ENCODE measurements at places on chromosomes 7 and 10.

GRCh38 chr10:48464871-48465736 lies 139.8 kb downstream of the ARHGAP22 start:
- DNase-seq = no peak

DNA sequence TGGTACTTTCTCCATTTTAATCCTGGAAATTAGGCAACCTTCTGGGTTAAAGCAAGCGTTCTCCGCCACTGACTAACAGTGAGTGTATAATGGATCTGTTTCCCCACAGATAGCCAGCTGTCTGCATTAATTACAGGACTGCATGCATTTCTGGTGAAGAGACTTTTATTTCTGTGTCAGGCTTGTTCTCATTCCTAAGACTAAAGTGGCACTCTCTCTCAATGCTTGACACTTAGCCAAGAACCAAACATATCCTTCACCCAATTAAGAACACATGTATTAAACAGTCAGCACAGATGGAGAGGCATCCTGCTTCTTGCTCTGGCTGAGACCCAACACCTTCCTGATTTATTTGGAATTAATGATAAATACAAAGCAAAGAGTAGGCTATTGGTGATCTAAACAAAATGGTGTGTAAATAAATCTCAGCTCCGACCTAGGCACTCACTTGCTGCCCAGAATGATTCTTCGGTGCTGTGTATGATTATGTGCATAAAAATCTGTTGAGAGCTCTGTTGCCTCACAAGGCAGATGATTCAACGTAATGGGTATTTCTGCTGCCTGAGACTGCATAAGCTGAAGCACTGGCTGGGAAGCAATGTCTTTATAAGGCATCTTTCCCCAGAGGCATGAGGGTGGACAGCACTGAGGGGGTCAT lies 16.8 kb downstream of the CALU start:
- no peak for DNase-seq

- no peak for DNase-seq
Observed at GRCh38 chr7:38453826-38454225, 177.3 kb downstream of the AMPH start.

DNA sequence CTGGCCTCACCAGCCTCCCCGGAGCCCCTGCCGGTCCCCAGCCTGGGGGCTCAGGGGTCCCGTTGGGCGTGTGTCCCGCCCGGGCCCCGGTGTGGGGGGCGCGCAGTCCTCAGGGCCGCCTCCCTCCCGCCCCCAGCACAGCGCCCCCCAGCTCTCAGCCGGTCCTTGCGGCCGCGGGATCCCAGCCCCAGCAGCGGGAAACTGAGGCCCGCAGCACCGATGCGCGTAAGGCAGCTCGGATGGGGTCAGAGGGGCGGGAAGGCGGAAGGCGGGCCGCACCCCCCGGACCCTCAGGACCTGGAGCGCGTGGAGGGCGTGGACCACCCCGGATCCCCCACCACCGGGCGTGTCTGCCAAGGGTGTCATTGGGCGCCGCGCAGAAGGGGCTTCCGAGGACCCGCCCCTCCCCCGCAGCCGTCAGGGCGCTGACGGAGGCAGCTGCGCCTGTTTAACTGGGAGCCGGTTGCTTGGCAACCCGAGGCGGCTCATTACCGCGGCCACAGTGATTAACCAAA lies 14.9 kb downstream of the UNCX start:
- no peak for DNase-seq

DNA sequence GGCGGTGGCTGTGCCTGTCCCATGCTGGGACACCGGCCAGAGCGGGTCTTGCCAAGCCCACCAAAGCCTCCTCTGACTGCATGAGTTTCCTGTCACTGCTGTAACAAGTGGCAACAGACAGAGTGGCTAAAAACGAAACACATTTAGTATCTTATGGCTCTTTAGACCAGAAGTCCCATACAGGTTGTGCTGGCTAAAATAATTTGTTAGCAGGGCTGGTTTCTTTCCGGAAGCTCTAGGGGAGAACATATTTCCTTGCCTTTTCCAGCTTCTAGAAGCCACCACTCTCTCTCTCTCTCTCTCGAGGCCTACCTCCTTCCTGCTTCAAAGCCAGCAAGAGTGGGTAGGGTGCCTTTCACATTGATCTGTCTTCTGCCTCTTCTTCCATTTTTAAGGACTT lies 171.6 kb upstream of the PLPP4 start:
- DNase-seq = no peak

DNA sequence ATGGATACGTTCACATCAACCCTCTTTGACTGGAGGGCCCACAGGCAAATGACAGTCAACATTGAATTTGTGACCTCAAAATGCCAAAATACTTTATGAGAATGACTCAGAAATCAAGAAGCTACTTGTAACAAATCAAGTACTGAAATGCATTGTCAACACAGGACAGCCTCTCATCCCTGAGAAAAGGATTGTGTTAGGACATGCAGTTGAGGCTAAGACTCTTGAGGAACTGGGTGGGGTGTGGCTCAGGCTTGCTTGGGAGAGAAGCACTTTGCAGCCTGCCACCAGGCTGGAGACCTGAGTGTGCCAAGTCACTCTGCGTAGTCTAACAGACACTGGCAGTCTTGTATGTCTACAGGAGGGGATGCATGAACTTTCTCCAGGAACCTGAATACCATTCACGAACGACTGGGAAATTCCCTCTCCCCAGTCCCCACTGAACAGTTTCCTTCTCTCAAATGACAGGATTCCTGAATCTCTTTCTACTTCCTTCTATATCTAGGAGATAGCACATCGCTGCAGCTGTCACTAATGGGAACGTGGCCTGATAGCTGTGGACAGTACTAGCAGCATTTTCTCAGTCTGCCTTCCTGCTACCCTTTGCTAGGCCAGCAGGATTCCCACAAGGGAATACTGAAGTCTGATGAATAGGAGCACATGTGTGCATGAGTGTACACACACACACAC lies 3.3 kb upstream of the SMO start:
- DNase-seq = no peak

- no peak for DNase-seq
Observed at GRCh38 chr7:893686-894085, 17.3 kb downstream of the GET4 start.

- DNase-seq = no peak
Observed at GRCh38 chr10:9305018-9305655, 1250.6 kb downstream of the GATA3 start.

GRCh38 chr7:41699516-41699915 lies 3.4 kb downstream of the INHBA start:
- no peak for DNase-seq

DNA sequence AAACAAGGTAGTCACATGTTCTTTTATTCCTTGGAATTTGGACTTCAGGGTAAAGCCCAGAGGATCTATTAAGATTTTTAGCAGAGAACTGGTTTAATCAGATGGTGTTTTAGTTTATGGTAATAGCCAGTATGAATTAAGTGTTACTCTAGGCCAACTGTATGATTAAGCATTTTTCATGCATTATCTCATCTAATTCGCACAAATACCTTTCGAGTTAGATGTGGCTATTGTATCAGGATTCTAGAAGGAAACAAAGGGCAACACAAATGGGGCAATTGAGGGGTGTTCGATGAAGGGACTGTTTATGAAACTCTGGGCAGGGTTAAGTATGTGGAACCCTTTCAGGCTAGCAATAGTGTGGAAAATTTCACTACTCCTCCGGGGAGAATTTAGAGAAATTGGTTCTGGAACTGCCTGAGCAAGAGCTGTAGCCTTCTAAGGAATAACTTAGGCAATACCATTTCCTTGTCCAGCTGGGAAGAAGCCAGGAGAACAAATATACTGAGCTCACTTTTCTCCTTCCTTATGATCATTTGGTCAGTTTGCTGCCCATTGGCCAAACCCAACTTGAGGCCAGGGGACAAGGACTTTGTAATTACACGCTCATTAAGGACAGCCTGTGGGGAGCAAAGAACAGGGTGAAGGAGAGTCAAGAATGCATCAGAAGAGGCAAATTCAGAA lies 319.0 kb upstream of the FZD1 start:
- no peak for DNase-seq

GRCh38 chr10:93299606-93300287 lies 182.4 kb downstream of the MYOF start:
- no peak for DNase-seq

DNA sequence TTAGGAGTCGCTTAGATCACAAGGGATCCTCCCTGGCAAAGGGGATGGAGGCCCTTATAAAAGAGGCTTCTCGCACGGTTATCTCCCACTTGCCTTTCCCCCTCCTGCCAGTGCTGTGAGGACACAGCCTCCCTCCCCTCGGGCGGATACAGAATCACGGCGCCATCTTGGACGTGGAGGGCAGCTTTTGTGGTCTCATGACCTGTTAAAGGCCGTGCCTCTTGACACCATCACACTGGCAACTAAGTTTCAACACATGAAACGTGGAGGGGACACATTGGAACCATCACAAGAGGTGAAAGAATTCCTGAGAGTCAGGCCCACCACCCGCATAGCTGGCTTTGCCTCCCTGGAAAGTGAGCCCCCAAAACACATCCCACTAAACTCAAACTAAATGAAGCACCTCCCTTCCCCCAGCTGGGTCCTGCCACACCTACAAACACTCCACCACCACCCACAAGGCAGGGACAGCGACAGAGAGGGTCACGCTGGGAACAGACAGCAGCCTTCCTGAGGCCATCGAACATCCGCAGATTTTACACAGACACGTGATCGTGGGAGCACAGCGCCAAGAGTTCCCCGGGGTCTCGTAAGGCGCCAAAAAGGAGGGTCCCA lies 110.6 kb downstream of the TCERG1L start:
- no peak for DNase-seq

GRCh38 chr7:1939434-1940401 lies 269.6 kb downstream of the ELFN1 start:
- DNase-seq = no peak

DNA sequence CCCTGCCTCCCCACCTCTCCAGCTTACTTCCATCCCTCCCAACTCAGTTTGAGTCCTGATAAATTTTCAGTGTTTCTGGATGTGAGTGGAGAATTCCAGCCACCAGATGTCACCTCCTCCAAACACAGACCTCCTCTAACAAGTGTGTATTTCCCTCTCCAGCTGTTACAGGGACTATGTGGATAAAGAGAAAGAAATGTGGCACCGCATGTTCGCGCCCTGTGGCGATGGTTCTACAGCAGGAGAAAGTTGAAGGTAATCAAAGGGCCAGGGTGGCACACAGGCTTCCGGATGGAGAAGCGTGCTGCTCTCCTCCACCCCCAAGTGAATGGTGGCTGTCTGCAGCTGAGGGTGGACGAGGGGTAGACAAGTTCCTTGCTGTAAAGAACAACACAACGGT lies 14.7 kb downstream of the FKBP6 start:
- no peak for DNase-seq

- DNase-seq = no peak
Observed at GRCh38 chr10:122464586-122464985, 3.2 kb downstream of the HTRA1 start.

GRCh38 chr7:108261560-108262255 lies 131.5 kb upstream of the LAMB4 start:
- no peak for DNase-seq

DNA sequence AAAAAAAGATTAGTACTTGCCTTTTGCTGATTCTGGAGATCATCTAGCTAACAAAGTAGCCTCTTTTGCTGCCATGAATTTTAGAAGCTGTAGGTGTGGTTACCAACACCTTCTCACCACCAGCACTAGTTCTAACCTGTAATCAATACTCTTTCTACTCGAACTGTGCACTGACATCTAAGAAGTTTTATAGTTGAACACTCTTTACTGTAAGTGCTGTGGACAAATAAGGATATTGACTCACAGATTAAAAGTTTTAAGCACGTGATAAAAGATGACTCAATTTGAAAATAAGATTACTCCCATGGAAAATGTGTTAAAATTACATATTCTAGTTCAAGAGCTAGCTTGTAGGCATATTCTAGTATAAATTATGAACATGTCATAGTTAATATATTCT lies 89.9 kb downstream of the REEP3 start:
- DNase-seq = no peak

- no peak for DNase-seq
Observed at GRCh38 chr7:156474241-156474743, 166.3 kb upstream of the RNF32 start.

DNA sequence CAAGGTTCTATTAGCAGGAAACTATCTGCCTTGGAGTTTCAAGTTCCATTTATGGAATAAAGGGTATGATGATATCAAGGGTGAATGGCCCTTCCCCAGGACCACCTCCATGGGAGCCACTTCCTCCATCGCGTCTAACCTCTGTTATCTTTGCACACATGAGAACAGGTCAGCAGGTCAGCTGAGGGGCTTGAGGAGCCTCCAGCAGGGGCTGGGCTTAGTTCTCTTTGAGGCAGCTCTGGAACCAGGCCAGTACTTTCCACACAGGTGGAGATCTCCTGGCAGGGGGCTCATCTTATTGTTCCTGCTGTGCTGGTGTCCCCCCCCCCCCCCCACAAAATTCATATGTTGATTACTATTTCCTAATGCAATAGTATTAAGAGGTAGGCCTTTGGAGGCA lies 472.2 kb upstream of the ZMIZ1 start:
- no peak for DNase-seq

DNA sequence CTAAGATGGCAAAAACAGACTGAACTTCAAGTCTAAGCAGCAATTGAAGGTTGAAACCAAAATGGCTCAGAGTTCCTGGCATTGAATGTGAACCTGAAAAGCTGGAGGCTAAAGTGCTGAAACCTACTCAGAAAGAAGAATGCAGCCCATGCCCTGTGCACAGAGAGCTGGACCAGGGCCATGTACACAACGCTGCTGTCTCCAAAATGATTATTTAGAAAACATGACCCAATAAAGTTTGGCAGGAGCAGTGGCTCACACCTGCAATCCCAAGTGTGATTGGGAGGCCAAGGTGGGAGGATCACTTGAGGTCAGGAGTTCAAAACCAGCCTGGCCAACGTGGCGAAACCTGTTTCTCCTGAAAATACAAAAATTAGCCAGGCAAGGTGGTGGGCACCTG lies 158.9 kb downstream of the AKR1D1 start:
- no peak for DNase-seq

DNA sequence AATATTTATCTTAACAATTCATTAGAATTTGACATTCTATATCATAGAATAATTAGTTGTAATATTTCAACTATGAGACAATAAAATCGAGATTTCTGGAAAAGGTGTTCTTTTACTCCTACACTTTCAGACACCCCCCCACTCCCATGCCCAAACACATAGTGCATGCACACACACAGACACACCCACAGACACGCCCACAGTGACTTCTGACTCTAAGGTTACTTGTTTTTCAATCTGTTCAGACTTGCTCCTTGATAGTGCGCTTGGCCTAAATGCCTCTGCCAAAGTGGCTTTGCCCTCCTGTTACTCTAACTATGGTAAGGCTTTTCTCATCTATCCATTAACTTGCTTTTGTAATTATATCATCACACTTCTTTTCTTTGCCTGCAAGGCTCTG lies 144.0 kb upstream of the PPP1R3A start:
- DNase-seq = no peak
